ENCODE measurements at places on chromosomes 3 and 15.

DNA sequence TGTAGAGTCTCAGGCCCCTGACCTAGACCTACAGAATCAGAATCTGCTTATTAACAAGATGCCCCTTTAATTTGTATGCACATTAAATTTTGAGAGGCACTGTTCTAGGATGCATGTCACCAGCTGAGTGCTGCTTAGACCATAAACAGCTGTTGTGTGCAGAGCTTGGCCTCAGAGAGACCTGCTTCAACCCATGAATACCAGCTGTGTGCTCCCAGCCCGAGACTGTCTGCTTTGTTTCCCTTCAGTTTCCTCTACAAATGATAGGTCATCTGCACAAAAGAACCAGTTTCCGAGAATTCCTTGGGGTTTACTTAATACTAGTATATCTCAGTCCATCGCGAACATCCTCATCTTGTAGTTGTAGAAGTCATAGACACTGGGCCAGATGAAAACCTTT, 158.5 kb upstream of the PFN2 start:
- DNase-seq = no peak

DNA sequence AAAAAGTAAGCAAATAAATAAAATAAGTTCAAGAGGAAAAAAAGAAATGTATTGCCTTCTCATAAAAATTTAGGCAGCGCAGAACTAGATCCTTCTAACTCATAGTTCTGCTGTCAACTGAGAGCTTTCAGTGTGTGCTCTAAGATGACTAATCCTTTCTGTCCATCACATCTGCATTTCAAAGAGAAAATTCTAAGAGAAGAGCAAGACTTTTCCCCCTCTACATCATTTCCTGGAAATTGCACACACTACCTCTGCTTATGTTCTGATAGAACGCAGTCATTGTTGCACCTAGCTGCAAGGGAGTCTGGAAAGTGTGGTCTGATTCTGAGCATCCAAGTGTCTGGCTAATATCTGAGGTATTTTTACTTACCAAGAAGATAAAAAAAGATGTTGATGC, 39.6 kb upstream of the SLCO3A1 start:
- no peak for DNase-seq

DNA sequence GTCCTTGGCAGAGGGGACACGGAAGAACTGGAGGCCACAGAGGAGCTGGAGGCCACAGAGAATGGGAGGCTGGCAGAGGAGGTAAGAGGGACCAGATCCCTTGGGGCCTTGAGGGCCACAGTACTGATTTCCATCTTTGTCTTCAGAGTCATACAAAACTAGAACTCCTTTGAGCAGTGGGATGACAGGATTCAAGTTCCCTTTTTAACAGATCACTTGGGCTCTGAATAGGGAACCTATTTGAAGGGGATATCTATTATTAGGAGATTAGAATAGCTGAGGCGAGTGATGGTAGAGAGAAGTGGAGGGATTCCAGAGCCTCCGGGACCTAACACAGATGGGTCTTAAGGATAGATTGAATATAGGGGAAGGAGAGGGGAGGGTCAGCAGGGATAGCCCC, 55.7 kb downstream of the OXNAD1 start:
- DNase-seq = no peak

DNA sequence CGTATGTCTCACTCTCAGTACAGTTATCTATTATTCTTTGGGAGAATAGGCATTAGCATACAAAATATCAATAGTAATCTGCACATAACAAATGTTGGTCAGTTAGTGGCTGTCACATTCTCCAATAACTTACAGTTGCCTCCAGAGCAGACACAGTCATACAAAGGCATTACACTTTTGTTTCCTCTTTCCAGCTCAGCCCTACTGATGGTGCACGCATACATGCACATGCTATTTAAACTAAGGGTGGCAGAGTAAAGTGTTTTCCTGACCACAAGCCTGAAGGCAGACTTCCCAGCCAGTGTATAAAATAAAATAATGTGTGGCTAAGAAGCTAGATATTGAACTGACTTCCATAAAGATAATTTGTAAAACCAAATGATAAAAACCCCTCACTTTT, 47.6 kb downstream of the PHLDB2 start:
- DNase-seq = no peak

- no peak for DNase-seq
Observed at GRCh38 chr3:127145266-127145665, 47.7 kb upstream of the PRR23E start.

- DNase-seq = no peak
Observed at GRCh38 chr15:95192923-95193322, 961.6 kb downstream of the MCTP2 start.

DNA sequence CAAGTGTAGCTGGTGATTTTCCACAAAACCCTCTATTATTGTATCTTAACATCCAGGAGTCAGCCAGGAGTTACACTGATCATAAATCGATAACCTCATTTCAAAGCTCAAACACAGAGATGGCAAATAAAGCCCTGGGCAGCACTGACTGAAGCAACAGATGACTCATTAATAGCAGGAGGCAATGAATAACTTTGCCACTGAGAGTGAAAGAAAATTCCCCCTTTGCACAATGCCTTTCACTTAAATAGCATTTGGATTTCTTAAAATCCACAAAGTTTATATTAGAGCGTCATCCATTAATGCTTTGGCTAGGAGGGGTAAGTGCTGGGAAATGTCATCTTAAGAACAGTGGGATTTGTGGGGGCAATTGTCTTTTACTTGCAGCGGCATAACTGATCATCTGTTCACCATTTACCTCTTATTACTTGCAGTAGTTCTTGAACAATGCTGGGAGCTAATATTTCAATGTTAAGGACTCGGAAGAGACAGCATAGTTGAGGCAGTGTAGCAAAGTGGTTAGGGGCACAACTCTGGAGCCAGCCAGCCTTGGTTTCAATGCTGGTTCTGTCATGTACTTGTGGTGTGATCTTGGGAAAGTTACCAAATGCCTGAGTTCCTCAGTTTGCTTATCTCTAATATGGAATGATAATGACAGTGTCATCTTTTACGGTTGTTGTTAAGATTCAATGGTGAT, 630.4 kb upstream of the TBL1XR1 start:
- no peak for DNase-seq
